ENCODE measurements at places on chromosomes 11 and 22.

DNA sequence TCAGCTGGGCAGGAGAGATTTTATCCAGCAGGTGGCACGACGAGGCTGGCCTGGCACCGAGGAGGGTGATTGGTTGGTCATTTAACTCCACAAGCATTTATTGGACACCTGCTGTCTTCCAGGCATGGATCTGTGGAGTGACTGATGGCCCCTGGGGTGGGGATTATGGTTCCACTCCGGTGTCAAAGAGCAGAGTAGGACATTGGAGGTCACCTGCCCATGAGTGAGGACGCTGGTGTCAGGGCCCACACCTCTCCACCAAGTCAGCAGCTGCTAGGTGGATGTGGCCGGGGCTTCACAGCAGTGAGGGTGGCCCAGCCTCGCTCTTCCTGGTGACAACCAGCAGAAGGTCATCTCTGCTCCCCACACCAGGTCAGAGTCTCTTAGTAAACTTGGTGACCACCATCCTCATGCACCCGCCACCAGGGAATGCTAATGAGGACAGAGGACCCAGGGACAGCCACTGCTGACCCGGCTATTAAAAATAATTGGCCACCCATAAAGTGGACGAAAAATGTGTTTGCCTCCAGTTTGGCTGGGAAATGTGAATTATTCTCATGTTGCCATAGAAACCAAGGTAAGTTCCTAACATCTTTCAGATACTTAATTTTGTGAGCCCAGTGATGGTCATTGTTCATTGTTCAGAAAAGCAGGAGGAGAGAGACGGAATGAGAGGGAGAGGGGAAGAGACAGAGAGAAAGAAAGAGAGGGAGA is 428.7 kb downstream of the TBC1D22A start:
- DNase-seq: no peak

GRCh38 chr22:46349681-46350080 is 14.2 kb downstream of the TRMU start:
- no peak for DNase-seq

- no peak for DNase-seq
These were observed 716.4 kb downstream of the KCNA4 start for GRCh38 chr11:29300420-29300819.

- no peak for DNase-seq
These were observed 3.7 kb downstream of the SNRPD3 start for GRCh38 chr22:24559471-24559870.
